ENCODE measurements at places on chromosomes 6 and 20.

GRCh38 chr6:44342052-44342451 is 398 bp upstream of the SPATS1 start:
- no peak for DNase-seq

DNA sequence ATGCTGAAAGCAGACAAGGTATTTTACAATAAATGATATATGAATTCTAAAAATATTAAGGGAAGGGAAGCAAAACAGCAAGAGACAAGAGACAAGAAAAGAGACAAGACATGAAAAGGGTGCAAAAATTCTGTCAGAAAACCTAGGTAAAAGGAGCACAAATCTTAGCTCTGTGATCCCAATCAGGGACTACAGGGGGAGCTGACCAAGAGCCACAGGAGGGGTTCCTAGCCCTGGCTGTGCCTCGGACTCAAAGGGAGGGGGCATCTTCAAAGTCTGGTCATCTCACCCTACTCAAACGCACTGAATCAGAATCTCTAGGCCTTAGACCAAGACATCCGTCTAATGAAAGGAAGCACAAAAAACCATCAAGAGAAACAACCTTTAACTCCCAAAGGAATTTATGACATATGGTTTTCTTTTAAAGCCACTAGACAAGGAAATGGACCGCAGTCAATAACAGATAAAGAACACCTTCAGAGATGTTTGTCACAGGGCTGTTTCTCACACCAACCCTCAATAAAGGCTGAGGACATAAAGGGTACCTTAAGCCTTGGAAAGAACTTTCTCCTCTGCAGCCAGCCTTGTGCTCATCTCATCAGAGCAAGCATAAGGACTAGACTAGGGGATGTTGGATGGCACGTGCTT is 130.4 kb upstream of the CDYL start:
- DNase-seq, result no peak

DNA sequence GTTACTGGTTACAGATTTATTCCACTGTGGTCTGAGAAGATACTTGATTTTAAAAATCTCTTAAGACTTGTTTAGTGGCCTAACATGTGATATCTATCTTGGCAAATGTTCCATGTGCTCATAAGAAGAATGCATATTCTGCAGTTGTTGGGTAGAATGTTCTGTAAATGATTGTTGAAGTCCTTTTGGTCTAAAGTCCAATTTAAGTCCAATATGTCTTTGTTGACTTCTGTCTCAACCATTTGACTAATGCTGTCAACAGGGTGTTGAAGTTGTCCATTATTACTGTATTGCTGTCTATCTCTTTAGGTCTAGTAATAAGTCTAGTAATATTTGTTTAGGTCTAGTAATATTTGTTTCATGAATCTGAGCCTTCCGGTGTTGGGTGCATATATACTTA is 387.8 kb upstream of the RUNX2 start:
- DNase-seq, result no peak

- no peak for DNase-seq
These were observed 636.0 kb upstream of the PTCHD4 start for GRCh38 chr6:48747040-48747439.

DNA sequence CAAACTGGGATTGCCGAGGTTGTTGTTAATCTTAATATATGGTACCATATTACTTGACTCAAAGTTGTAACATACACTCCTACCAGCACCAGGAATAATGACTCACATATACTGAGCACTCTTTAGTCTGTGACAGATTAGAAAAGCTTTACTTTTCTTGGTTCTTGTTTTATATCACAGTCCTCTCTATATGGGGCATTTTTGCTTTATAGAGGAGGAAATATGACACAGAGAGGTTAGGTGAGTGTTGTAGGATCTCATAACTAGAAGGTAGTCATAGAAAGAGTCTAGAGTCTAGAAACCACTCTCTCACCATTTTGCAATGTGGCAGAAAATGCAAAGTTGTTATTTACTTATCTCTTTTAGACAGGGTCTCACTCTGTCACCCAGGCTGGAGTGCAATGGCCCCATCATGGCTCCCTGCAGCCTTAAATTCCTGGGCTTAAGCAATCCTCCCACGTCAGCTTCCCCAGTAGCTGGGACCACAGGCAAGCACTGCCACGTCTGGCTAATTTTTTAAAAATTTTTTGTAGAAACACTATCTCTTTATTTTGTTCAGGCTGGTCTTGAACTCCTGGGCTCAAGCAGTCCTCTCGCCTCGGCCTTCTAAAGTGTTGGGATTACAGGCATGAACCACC is 13.4 kb downstream of the TRIM38 start:
- no peak for DNase-seq

DNA sequence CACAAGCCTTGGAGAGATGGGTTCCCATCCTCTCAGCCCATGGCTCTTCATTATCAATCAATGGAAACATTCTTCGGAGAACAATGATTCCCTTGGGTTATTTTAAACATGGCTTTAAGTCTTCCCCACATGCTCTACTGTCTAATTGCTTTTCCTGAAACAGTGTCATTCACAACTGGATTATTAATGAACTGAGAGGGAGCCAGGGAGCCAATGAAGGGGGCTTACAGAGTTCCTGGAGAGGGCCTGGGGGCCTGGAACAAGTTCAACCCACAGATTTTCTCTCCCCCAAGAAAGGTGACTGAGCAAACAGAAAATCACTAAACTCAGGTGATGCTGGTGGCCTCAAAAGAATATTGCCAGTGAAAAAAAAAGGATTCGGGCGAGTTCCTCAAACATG is 1.3 kb upstream of the PPP1R16B start:
- no peak for DNase-seq

GRCh38 chr6:157410045-157410444 is 29.1 kb downstream of the ZDHHC14 start:
- DNase-seq, result no peak

- DNase-seq, result no peak
These were observed 221.5 kb downstream of the RNGTT start for GRCh38 chr6:88741939-88742338.

- DNase-seq, result peak; percentile 74
These were observed 125.1 kb downstream of the SNX5 start for GRCh38 chr20:17843246-17844132.

DNA sequence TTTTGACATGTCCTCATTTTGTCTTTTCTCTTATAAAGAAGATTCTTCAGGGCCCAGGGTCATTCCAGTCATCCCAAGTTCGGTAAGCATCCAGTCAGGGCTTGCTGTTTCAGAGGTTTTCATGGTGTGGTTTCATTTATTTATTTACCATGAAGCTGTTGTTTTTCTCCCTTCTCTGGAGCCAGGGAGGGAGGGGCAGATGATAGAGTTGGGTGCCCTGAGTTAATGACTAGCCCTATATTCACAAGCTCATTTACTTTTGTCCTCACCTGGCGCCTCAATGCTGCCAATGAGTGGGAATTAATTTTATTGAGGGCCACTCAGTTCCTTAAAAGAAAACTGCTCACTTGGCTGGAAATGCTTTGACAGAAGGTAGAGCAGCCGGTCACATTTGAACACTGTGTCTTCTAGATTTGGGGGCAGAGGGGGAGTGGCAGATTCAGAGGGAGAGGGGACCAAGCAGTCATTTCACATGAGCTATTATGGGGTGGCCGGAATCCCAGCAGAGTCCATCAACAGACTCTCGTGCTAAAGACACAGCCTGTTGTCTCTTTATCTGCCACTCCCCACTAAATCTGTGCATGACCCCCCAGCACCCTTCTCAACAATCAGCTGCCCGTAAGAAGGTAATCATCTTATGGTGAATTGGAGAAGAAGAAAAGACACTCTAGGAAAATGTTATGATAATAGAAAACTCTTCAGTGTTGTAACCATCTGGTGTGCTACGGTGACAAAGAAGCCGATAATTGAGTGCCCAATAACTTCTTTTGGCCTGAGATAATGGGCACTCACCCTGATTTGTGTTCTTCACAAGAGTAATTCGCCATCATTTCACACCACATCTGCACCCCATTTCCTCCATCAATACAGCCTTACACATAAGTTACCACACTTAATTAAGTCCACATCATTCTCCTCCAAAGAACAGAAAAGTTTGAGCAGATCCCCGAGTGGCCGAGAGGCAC is 573.5 kb upstream of the JAG1 start:
- no peak for DNase-seq

GRCh38 chr6:1615853-1616420 is 6.2 kb downstream of the FOXC1 start:
- DNase-seq, result no peak

- no peak for DNase-seq
These were observed 132.4 kb downstream of the CFAP61 start for GRCh38 chr20:20184706-20185105.

- no peak for DNase-seq
These were observed 127.1 kb upstream of the AHI1 start for GRCh38 chr6:135624402-135625295.

GRCh38 chr6:110755411-110755834 is 59.8 kb downstream of the CDK19 start:
- no peak for DNase-seq

GRCh38 chr20:47007826-47008655 is 113.4 kb downstream of the EYA2 start:
- no peak for DNase-seq

- no peak for DNase-seq
These were observed 9.0 kb downstream of the CST9 start for GRCh38 chr20:23596579-23597250.

GRCh38 chr20:14512839-14513238 is 175.4 kb upstream of the FLRT3 start:
- DNase-seq, result no peak

- DNase-seq, result no peak
These were observed 113.1 kb downstream of the JAG1 start for GRCh38 chr20:10560686-10561085.

DNA sequence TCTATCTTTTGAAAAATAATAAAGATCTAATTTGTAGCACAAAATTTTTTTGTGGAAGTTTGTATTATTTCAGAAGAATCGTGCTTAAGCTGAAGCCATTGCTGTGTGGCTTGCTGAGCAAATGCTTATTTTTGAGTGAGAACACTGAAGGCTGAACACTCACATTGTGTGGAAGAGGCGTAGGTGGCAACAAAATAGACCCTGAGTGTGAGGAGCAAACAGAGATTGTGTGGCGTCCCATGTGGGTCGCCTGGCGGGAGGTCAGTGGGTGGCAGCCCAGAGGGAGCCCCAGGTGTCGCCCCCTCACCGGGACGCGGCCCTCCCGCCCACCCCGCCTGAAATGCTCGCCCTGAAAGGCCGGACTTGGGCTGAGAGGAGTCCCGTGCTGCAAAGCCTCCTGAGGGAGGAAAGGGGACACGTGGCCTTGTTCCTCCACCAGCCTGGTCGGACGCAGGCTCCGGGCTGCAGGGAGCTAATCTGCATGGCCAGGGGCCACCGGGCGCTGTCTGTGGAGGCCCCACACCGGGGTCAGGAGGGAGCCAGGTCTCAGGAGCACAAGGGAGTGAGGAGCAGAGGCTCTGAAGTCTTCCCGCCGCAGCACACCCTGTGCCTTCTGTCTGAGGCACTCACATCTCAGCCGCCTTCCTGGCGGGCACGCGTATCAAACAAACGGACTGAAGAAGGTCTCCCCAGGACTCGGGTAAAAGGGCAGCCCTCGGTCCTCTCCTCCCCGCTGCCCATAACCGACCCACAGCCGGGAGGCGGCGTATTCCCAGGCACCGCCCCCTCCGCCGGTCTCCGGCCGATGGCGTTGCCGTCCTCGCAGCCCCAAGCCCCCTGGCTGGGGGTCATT is 15.9 kb downstream of the DDO start:
- no peak for DNase-seq

- DNase-seq, result no peak
These were observed 32.9 kb downstream of the CRISP1 start for GRCh38 chr6:49833386-49833785.

DNA sequence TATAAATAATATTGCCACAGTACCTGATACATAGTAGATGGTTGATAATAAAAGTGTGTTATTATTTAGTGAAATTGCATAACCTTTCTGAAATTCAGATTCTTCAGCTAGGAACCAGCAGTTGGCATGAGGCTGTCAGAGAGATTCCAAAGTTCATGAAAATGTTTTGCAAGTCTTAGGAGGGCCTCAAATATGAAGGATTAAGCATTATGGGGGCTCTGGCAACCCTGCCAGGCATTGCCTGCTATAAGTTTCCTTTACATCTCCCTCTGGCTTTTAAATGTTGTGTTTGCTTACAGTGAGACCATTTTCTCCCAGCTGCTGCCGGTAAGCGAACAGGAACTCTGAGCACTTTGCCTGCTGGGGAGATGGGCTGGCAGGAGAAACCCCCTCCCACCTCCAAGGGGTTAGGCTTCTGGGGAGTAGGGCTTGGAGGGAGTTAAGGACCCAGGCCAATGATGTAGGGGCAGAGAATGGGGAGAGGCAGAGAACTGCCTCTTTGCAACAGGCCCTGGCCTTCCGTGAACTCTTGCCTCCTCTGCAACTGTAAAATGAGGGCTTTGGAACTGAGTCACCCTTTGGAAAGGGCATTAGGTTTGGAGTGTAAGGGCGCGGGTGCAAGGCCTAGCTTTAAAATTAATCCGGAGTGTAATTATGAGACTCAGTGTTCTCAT is 33.2 kb upstream of the KIF3B start:
- no peak for DNase-seq

DNA sequence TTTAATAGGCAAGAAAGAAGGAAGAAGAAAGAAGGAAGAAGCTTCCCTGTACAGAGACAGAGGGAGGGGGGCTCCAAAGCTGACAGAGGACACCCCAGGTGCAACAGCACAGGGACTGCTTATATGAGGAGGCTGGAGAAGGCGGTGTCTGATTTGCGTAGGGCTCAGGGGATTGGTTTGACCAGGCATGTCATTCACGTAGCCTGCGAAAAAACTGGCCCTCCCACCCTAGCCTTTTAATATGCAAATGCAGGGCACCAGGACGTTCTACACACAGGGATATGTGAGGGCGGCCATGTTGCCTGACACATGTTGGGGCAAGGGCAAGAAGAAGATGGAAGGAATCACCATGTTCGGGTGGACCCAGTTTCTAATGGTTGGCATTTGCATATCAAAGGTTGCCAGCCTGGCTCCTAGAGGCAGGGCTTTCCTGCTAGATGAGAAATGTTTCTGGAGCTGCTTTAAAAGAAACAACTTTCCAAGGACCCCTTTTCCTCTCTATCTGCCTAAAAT is 305.4 kb upstream of the CDYL start:
- DNase-seq, result no peak

DNA sequence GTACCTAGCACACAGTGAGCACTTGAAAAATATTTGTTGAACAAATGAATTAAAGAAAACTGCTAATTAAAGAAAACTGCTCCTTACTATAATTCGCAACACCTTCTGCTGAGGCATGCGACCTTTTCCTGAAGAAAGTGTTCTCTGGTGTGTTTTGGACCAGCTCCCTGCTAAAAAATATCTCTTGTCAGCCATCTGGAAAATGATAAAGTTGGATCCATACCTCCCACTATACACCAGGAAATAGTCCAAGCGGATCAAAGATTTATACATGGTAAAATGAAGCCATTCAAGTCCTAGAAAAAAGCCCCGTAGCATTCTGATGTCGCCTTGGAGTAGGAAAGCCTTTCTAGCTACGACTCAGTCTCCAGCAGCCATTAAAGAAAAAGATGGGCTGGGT is 43.3 kb downstream of the OVOL2 start:
- DNase-seq, result no peak

GRCh38 chr20:7989379-7989778 is 30.2 kb downstream of the TMX4 start:
- no peak for DNase-seq

- peak; percentile 81 for DNase-seq
These were observed 174.7 kb downstream of the TMEM242 start for GRCh38 chr6:157148391-157149323.

- no peak for DNase-seq
These were observed 107.7 kb upstream of the JAG1 start for GRCh38 chr20:10781526-10781925.

- no peak for DNase-seq
These were observed 85.7 kb upstream of the RGS17 start for GRCh38 chr6:153216789-153217188.

- DNase-seq, result no peak
These were observed 19.0 kb upstream of the TRDN start for GRCh38 chr6:123655521-123656306.

Data from HTR-8/SVneo (cell line).